Thoracic aorta (tissue), 2 donors: ENCODE measurements at places on chromosomes 4 and X. TPM values are rescaled to one million over a fixed set of nuclear protein-coding genes. Genes with fewer than 3 reads are reported as not detected.

Gene WDR45
- 90.2 TPM for total RNA-seq

Gene HDX
- total RNA-seq = 6.0 TPM

Gene NPY5R
- total RNA-seq = 5.3 TPM

Gene ZDHHC9
- total RNA-seq = 38.4 TPM

GRCh38 chrX:46647251-46647650 is 73.7 kb downstream of the CHST7 start:
- DNase-seq = no peak
- no peaks in the 10 kb centered on the region for H3K4me1 ChIP-seq
- no peaks in the 10 kb centered on the region for H3K36me3 ChIP-seq
- H3K27ac ChIP-seq = no peak overlapping the region
- no peak overlapping the region for H3K4me3 ChIP-seq

DNA sequence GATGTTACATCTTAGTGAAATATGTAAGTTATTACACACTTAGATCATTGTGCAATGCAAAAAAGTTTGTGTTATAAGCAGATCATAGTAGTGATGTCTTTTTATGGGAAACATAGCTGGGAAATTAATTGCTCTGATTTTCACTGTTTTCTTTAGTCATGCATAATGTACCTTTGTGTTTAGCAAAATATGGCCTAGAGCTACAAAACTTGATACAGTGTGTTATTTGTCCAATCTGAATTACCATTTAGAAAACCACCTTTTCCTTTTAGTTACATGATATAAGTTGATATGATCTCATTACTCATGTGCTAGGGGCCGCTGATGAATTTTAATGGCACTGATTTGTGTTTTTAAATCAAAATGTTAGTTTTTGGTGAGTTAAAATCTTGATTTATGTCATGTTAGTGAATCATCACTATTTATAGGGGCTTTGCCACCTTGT is 2.0 kb downstream of the BMPR1B start:
- no peaks in the 10 kb centered on the region for H3K4me1 ChIP-seq
- no peak overlapping the region for H3K27ac ChIP-seq
- H3K27me3 ChIP-seq = no peaks in the 10 kb centered on the region
- DNase-seq = no peak
- H3K36me3 ChIP-seq = no peaks in the 10 kb centered on the region

GRCh38 chrX:2574271-2574670 is 73.5 kb upstream of the DHRSX start:
- H3K27ac ChIP-seq = no peak overlapping the region
- H3K4me3 ChIP-seq = no peak overlapping the region
- H3K27me3 ChIP-seq = no peaks in the 10 kb centered on the region
- H3K4me1 ChIP-seq = no peaks in the 10 kb centered on the region
- H3K36me3 ChIP-seq = no peaks in the 10 kb centered on the region
- DNase-seq = no peak

GRCh38 chrX:9911487-9911886 is 55.7 kb upstream of the CLDN34 start:
- no peaks in the 10 kb centered on the region for H3K36me3 ChIP-seq
- H3K27ac ChIP-seq = no peak overlapping the region
- DNase-seq = no peak

GRCh38 chrX:41703574-41704029 is 14.8 kb downstream of the GPR34 start:
- peaks cover 18% of the 10 kb centered on the region for H3K4me1 ChIP-seq
- H3K27me3 ChIP-seq = no peaks in the 10 kb centered on the region
- no peaks in the 10 kb centered on the region for H3K36me3 ChIP-seq
- no peak overlapping the region for H3K4me3 ChIP-seq
- DNase-seq = no peak
- H3K27ac ChIP-seq = no peak overlapping the region

- peak; percentile 70 for DNase-seq
- no peaks in the 10 kb centered on the region for H3K27me3 ChIP-seq
- H3K4me1 ChIP-seq = peaks cover 62% of the 10 kb centered on the region
- H3K36me3 ChIP-seq = peaks cover 10% of the 10 kb centered on the region
- H3K27ac ChIP-seq = peak overlapping the region; percentile 71
Measured at GRCh38 chr4:54281054-54281766, 52.1 kb downstream of the PDGFRA start.

DNA sequence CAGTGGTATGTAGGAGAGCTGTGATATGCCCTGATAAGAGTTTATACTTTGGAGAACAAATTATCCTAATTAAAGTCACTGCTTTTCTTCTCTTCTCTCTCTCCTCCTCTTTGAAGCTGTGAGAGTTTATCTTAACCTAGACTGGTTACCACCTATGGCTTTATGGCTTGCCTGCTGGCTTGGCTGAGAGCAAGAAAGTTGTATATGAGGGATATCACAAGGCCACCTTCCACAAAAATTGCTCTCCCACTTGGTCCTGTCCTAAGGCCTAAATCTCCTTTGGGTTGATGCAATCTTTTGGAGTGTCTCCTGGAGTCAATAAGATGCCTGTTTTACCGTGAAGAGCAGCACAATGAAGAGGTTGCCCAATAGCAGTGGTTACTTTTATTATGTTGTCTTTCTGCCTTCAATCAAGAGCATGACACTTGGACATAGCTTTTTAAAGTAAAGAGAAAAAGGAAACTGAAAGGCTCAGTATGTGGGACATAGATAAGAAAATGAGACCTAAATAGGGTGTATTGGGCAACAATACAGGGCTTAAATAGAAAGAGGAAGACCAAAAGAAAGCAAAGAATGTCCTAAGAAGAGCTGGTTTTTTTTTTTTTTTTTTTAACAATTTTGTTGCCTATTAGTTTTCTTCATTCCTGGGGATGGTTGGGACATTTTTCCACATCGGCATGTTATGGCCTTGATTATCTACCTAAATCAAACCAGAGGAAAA is 9.2 kb downstream of the GUCY1A1 start:
- H3K27me3 ChIP-seq = no peaks in the 10 kb centered on the region
- peak overlapping the region; percentile 58 for H3K27ac ChIP-seq
- H3K36me3 ChIP-seq = no peaks in the 10 kb centered on the region
- H3K4me1 ChIP-seq = peaks cover 67% of the 10 kb centered on the region
- no peak for DNase-seq
- peak overlapping the region; percentile 65 for H3K4me3 ChIP-seq

- H3K27me3 ChIP-seq = no peaks in the 10 kb centered on the region
- no peak overlapping the region for H3K27ac ChIP-seq
- no peak for DNase-seq
- H3K36me3 ChIP-seq = no peaks in the 10 kb centered on the region
Measured at GRCh38 chr4:78441756-78442155, 109.8 kb upstream of the ANXA3 start.

DNA sequence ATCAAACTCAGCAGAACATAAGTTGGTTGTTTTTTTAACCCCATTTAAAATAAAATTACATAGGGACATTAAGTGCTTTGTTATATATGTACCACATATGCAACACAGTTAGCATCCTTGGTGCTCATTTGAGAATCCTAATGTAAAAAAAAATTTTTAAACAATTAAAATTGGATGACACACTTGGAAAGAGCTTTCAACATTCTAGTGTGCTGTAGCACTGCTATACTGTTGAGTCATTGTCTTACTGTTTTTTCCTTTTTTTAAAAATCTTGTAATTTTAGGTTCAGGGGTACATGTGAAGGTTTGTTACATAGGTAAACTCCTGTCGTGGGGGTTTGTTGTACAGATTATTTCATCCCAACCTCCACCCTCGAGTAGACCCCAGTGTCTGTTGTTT is 12.8 kb downstream of the THAP9 start:
- H3K4me1 ChIP-seq = no peaks in the 10 kb centered on the region
- H3K27ac ChIP-seq = no peak overlapping the region
- no peak for DNase-seq
- H3K27me3 ChIP-seq = no peaks in the 10 kb centered on the region

- H3K27me3 ChIP-seq = no peaks in the 10 kb centered on the region
- no peaks in the 10 kb centered on the region for H3K4me1 ChIP-seq
- no peak for DNase-seq
- no peaks in the 10 kb centered on the region for H3K36me3 ChIP-seq
- no peak overlapping the region for H3K27ac ChIP-seq
- H3K4me3 ChIP-seq = no peak overlapping the region
Measured at GRCh38 chr4:167218022-167218608, 16.2 kb downstream of the SPOCK3 start.
